Esophagus mucosa (tissue), 1 donor: ENCODE measurements at places on chromosomes 7 and 10. TPM values are rescaled to one million over a fixed set of nuclear protein-coding genes. Genes with fewer than 3 reads are reported as not detected.

The EPHB6 gene
- 18.1 TPM for total RNA-seq

The RAB19 gene
- 0.20 TPM for total RNA-seq

The TUBB8 gene
- total RNA-seq, result not detected

The SHTN1 gene
- total RNA-seq, result 23.9 TPM

The ZC3HAV1 gene
- total RNA-seq, result 21.8 TPM

The EXOC6 gene
- total RNA-seq, result 3.1 TPM

The COBL gene
- 10.4 TPM for total RNA-seq

The MINDY3 gene
- 15.3 TPM for total RNA-seq

The AKR1E2 gene
- total RNA-seq, result 1.3 TPM

The SPDYE18 gene
- not detected for total RNA-seq

The SUN3 gene
- total RNA-seq, result not detected

The CDH23 gene
- total RNA-seq, result 1.3 TPM

The SYT15 gene
- 1.4 TPM for total RNA-seq

The PKD2L1 gene
- not detected for total RNA-seq

The ZNF22 gene
- 7.0 TPM for total RNA-seq

The GIMAP1 gene
- 0.44 TPM for total RNA-seq

The PPA1 gene
- total RNA-seq, result 158 TPM

The ICA1 gene
- 9.4 TPM for total RNA-seq

The MEOX2 gene
- 0.60 TPM for total RNA-seq

The ADAM8 gene
- total RNA-seq, result 2.5 TPM

The TMEM178B gene
- total RNA-seq, result 4.0 TPM

The TMEM140 gene
- total RNA-seq, result 1.4 TPM

The GIMAP2 gene
- total RNA-seq, result 1.1 TPM

The GSTO2 gene
- 25.1 TPM for total RNA-seq

The LIPA gene
- 26.6 TPM for total RNA-seq

The TRIL gene
- 2.9 TPM for total RNA-seq

The ARHGAP22 gene
- 1.6 TPM for total RNA-seq

The KLF14 gene
- not detected for total RNA-seq

The ZNF138 gene
- 5.4 TPM for total RNA-seq

The PNLIPRP3 gene
- 1.2 TPM for total RNA-seq

The GOLGA7B gene
- 1.4 TPM for total RNA-seq

The CALN1 gene
- total RNA-seq, result 0.24 TPM

The PNLIPRP1 gene
- not detected for total RNA-seq

The ADRB1 gene
- 0.04 TPM for total RNA-seq

The MAPK8 gene
- 27.2 TPM for total RNA-seq

The MDFIC gene
- 23.2 TPM for total RNA-seq

The HABP2 gene
- 0.04 TPM for total RNA-seq

The PGAM2 gene
- total RNA-seq, result 2.6 TPM

The TBXAS1 gene
- 10.8 TPM for total RNA-seq

The LBX1 gene
- total RNA-seq, result not detected

The SOSTDC1 gene
- total RNA-seq, result 1.9 TPM

The ATOH7 gene
- not detected for total RNA-seq
